ENCODE measurements at places on chromosomes 1 and 21.

GRCh38 chr1:9841460-9841859 is 17.7 kb upstream of the CLSTN1 start:
- no peak for DNase-seq

DNA sequence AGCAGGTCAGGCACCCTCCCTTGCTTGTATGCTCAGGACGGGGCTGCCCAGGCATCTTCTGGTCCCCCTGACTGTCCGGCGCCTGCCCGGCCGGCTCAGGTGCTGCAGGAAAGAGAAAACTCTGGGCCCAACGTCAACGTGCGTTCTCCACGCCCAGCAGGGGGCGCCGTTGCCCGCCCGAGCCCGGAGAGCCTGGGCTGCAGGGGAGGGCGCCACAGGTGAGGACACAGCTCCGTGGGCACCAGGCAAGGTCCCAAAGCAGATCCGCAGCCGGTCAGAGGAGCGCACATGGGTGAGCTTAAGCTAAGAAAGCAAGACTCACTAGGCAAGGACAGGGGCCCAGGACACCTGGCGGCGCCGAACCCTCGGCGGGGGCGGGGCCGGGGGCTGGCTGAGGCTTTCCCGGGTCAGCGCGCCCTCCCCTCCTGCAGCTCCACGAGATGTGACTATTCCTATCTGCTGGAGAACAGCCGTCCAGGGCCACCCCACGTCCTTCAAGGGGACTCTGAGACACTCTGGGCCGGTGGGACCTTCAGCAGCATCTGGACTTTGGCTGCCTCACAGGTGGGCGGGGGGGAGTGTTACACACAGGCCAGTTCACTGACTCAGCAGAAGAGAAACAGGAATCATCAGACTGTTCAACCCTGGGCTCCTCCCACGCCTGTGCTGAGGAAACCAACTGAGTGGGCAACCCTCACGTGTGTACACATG is 29.3 kb downstream of the KRTAP10-1 start:
- DNase-seq: peak; percentile 54

GRCh38 chr21:35395728-35396127 is 346.6 kb upstream of the RUNX1 start:
- DNase-seq: no peak

DNA sequence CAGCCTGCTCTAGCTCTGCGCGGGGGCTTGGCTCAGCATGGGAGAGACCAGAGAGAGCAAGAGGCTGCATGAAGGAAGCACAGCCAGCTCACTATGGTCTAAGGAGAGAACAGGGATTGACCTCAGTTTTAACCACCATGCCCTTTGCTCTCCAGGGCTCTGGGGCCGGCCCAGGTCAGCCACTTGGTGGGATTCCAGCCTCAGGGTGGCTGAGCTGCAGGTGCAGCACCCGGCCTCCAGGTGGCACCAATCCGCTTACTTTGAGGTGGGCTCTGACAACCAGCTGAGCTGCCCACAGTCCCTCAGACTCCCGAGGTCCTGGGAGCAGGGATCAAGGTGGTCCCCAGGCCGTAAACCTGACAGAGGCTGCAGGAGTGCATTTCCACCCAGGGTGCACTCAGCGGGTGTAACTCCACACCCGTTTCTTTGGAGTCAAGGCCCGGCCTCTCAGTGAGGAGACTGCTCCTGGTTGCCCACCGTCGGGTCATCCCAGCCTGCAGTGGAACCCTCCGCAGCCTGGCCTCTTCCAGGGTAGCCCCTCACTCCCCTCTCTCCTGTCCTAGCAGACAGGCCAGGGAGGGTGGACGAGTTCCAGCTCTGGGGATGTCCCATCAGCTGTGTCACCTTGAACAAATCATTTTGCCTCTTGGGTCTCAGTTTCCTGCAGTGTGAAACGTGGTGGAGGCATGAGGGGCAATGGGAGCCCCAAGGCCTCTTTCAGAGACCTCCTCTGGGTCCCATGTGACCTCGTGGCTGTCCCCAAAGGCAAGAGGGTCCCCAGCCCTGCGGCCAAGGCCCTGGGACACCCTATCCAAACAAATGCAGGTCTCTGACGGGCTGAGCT is 607 bp upstream of the LGR6 start:
- peak; percentile 33 for DNase-seq

- DNase-seq: no peak
These were observed 7.0 kb downstream of the AKT3 start for GRCh38 chr1:243842978-243843511.

- DNase-seq: no peak
These were observed 33.5 kb downstream of the DMAP1 start for GRCh38 chr1:44246806-44247205.

DNA sequence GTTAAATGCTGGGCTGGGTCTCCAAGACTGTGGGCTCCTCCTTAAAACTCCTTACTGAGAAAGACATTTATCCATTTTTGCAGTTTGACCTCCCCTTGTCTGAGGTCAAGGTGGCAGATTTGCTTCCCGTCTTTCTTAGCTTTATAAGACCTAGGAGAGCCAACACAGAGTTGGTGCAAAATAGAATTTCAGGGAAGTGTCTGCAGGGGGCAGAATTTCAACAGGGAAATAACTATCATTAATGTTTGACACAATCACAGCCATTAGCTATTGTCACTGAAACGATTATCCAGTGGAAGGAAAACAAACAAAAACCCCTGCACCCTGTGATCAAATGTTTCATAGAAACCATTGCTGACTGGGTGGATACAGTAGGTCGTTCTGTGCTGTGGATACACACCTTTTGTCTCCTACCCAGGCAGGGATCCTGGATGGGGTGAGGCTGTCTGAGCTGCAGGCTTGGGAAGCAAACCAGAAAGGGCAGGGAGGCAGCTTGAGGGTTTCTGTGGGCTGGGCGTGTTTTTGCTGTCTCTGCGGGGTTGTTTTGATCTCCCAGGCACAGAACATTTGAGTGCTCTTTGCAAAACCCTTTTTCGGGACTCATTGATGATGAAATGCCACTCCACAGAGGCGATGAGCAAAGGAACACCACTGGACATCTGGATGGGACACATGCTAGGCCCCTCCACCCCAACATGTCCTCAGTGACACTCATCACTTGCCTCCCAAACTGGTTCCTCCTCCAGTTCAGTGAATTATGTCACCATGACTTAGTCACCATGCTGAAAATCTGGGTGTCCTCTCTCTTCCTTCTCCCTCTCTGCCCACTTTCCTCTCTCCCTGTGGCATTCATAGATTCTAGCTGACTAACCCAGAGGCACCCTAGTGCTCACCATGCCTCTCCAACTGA is 94.2 kb upstream of the SERBP1 start:
- no peak for DNase-seq

DNA sequence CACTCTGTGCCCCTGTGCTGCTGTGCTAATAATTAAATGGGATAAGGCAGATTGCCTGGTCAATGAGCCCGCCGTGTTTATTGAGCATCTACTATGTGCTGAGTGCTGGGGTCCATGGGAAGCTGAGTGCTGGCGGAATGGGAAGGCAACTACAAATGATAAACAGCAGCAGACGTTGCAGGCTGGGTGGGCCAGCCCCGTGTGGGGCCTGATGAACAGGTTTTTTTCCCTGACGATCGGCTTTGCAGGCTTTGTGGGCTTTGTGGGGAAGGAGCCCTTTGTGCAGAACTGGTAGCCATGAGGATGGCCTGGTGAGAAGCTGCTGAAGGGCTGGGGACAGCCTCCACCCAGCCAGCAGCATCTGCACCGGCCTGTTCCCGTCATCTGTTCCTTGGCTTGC is 3.5 kb downstream of the PDE9A start:
- DNase-seq: no peak

GRCh38 chr1:177024623-177025022 is 139.9 kb downstream of the ASTN1 start:
- DNase-seq: no peak

GRCh38 chr21:15616864-15617574 is 112.8 kb upstream of the USP25 start:
- no peak for DNase-seq

DNA sequence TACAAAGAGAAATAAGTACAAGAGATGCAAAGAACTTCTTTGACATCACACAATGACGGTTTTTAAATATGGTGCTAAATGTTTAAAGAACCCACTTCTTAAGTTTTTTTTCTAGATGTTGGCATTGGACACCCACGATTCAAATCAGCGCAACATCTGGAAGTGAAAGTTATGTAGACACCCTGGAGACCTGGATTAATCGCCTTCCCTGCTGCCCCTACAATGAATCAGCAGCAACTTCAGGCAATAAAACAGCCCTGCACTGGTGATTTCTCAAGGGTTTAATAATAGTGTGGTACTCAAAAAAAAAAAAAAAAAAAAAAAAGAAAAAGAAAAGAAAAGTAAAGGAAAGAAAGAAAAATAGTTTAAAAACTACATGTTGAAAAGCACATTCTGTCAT is 248.3 kb downstream of the NUF2 start:
- DNase-seq: no peak
